ENCODE measurements at places on chromosomes 6 and 20.

GRCh38 chr6:17202526-17202925 lies 78.6 kb upstream of the RBM24 start:
- no peak for DNase-seq

DNA sequence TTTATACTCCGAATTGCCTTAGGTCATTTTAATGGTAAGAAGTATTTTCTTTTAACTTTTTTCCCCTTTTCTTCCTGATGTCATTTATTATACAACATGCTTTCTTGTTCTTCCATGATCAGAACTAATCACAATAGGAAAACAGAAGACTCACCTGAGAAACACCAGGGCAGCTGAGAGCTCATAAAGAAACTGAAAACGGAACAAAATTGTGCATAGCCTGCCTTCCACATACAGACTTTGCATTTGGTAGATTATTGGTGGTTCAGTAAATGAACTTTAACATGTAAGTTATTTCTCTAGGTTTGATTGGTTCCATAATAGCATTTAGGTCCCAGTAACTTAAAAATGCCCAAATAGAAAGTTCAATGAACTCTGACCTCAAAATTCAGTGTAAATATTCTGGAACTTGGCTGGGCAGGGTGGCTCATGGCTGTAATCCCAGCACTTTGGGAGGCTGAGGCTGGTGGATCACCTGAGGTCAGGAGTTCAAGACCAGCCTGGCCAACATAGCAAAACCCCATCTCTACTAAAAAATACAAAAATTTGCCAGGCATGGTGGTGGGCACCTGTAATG lies 161.1 kb upstream of the DTNBP1 start:
- DNase-seq = no peak

- no peak for DNase-seq
Observed at GRCh38 chr6:20182926-20183521, 29.2 kb downstream of the MBOAT1 start.

DNA sequence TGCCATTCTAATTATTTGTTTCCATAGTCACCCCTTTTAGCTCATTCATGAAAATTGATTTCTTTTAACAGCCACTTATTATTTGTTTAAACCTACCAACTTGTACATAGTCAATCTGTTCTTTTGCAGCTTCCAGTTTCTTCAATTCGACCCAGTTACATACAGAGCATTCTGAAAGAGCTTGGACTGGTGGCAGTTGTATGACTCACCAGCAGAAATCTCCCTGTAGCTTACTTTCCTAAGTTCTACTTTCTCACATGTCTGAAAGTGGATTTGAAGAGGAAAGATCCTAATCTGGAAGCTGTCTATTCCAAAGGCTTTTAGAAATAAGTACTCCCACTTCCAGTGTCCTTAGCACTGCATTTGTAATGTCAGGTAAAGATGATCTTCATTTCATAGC lies 447.9 kb downstream of the HTR1B start:
- no peak for DNase-seq

- DNase-seq = no peak
Observed at GRCh38 chr6:166733900-166734299, 106.8 kb upstream of the RPS6KA2 start.

DNA sequence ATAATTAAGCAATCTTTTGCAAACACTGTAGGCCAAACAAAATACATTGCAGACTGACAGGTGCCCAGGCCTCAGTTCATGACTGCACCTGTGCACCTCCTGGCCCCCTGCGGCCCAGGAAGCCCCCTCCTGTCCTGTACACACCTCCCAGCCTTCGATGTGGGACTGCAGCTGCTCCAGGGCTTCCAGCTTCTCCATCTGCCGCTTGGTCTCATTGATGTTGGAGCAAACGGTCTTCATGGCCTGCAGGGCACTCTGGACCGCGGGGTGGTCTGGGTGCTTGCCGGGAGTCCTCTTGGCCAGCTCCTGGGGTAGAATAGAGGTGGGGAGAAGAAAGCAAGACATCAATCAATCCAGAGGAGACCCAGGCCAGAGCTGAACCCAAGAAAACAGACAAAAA lies 119.7 kb downstream of the PREX1 start:
- no peak for DNase-seq

DNA sequence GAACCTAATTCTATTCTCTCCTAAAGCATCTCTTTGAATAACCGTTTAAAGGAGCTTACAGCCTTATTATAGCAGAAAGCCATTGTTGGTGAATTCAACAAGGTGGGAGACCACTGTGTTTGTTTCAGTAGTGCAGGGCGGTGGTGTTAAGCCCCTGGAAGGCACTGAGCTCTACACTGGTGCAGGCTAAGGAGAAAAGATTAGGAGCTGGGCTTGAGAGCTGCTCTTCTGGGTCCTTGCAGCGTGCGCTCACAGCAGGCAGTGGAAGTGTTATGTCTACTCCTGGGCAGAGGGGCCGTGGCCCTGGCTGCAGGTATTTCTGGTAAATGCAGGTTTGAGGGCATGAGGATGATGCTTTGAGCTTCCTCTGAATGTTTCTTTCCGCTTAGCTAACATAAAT lies 361.2 kb downstream of the RNF144B start:
- DNase-seq = no peak

GRCh38 chr6:62980093-62980492 lies 231.2 kb upstream of the FKBP1C start:
- no peak for DNase-seq
